Foreskin keratinocyte (primary cell): ENCODE measurements at places on chromosomes 5 and 9.
A peak's percentile ranks its signal among the peaks of the same experiment; 100 is the strongest.

DNA sequence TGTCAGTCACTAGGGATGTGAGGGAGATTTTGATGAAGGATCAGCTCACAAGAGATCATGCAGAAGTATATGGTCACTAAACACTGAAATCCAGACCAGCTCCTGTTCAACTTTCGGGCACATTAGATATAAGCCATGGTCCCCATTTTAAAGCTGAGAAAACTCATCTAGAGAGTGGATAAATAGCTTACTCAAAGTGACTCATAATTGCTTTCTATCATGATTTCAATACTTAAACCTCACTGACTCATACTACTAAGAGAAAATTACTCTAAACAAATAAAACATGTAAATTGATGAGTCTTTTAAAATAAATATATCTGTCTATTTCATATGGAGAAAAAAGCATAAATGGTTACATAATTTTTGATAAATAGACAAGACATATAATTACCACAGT lies 567.7 kb downstream of the TLR4 start:
- DNase-seq: no peak

DNA sequence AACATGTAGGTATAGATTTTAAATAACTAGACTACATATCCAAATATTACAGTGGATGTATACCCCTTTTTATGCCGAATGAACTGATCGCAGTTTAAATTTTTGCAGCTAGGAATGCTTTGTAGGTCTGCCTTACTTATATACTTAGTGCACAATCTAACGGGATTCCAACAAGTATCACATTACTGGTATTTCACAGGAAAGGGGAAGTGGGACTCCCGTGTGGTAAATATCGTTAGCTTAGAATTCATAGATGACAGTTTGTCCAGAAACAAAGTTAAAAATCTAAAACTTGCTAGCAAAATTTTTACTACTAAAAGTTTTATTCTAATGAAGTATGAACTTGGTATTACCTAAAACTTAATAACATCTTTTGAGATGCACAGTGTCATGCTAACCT lies 193.5 kb upstream of the TLX3 start:
- DNase-seq: no peak

DNA sequence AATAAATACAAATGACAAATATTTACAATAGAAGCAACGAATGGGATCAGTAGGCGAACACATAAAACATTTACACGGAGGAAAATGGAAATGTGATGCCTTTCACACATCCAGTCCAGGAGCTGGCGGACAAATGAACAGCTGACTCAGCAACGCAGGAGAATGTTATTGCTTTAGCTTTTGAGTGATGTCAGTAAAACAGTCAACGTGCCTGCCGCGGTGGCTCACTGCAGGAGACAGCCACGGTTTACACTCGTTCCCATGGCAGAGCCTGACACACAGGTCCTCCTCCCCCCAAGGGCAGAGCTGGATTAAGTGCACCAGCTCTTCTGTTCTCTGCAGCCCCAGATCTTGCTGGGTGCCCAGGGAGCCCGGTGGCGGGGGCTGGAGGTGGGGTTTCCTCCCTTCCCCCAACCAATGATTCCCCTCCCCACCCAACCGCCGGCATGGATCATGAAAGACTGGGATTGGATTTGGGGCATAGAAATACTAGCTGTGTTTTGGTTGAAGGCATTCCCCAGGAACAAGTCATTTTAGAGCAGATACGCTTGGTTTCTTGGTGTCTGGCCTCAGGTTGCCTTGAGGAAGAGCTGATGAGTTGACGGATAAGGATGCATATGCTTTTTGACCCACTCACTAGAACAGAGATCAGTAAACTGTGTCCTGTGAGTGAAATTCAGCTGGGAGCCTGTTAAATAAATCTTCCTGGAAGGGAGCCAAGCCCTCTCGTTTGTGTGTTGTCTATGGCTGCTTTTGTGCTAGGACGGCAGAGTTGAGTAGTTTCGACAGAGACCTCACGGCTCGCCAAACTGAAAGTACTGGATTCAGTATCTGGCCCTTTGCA lies 12.5 kb downstream of the STC2 start:
- DNase-seq: peak; percentile 89

- DNase-seq: no peak
These were observed 1.2 kb upstream of the RFK start for GRCh38 chr9:76395381-76395780.

DNA sequence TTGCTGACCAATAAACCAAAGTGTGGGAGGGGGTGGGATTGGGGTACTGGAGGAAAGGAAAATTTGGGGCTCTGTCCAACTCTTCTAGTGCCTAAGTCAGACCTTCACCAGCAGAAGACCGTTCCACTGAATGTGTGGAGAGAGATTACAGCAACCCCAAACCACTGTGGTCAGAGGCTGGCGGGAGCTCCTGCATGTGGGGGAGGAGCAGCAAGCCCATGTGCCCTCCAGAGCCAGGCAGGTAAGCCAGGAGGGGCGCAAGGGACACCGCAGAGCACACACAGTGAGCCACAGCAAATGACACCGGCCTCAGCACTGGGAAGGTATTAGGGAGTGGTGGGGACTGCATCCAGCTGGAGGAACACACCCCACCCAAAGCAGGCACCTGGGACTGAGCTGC lies 62.9 kb downstream of the SMIM23 start:
- DNase-seq: no peak

GRCh38 chr5:39569857-39570256 lies 145.1 kb upstream of the DAB2 start:
- no peak for DNase-seq

GRCh38 chr5:15722305-15722704 lies 222.3 kb downstream of the FBXL7 start:
- no peak for DNase-seq

GRCh38 chr5:111682121-111682520 lies 74.9 kb downstream of the NREP start:
- DNase-seq: no peak

DNA sequence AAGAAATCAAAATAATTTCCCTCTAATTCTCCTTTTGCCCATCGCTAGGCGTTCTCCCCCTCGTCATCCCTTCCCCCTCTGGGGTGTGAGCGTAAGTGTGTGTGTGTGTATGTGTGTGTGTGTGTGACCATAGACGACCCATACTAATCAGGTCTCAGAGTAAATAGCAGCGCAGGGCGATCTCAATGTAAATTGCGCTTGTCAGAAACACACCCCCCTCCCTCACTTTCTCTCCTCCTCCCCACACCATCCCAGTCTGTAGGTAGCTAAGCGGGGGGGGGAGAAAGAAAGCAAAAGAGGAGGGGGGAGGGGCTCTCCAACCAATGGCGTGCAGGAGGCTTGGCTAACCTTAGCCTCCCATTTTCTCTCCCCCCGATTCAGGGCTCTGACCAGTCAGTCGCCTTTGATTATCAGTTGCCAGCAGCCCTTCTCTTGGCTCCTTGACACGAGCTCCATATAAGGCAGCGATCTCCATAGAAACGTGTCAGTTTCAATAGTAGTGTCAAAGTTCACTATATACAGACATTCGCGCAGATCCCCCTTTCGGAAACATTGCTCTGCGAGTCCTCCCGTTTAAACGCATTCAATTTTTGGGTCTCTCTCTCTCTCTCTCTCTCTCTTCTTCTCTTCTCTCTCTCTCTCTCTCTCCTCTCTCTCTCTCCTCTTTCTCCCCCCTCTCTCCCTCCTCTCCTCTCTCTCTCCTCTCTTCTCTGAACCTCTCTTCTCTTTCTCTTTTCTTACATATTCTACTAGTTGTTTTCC lies at the start of gene NR2F1:
Gene NR2F1 (plus strand): TSS at position 546 of the 762 bp plus-strand sequence. CDS start 1,802 bp downstream, outside the sequence.
- DNase-seq: no peak

- DNase-seq: peak; percentile 40
These were observed 3.2 kb upstream of the FBXO4 start for GRCh38 chr5:41921874-41922273.

DNA sequence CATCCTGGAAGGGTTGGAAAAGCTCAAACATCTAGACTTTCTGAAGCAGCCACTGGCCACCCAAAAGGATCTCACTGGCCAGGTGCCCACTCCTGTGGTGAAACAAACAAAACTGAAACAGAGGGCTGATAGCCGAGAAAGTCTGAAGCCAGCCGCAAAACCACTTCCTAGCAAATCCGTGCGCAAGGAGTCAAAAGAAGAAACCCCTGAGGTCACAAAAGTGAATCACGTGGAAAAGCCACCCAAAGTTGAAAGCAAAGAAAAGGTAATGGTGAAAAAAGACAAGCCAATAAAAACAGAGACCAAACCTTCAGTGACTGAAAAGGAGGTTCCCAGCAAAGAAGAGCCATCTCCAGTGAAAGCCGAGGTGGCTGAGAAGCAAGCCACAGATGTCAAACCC lies 87.6 kb downstream of the MAP1B start:
- DNase-seq: no peak

DNA sequence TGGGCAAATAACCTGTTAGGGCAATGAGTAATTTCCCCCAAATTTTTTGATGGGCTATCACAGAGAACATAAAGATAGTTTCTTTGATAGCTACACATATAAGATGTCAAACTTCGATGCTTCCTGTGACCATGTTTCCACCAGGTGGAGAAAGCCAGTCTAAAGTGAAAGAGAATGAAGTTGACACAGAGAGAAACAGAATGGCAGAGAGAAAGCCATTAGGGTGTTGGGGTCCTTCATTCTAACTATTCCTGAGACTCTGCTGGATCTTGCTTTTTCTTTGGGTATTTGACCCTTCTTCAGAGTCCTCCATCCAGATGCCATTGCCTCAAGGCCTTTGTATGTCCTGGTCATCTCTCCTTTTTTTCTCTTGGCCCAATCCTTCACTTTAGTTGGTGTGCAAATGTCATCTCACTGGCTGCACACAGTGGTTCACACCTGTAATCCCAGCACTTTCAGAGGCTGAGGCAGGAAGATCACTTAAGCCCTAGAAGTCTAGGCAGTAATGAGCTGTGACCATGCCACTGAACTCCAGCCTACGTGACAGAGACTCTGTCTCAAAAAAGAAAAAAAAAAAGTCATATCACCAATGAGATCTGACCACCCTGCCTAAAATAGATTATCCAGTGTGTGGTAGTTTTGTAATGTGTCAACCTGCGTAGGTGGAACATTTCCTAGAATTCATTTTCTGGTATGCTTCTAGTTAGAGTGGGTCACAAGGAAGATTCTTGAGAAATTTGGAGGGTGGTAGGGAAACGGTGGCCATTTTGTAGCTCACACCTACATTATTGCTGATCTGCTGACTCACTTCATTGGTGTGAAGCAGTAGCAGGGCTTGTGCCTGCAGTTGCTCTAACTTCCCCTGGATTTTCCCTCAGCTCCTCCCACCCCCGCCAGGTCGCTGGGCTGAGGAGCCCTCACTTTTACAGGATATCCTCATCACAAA lies 20.8 kb upstream of the KIF2A start:
- DNase-seq: no peak

- DNase-seq: no peak
These were observed 2.9 kb upstream of the EPB41L4B start for GRCh38 chr9:109323771-109324170.

DNA sequence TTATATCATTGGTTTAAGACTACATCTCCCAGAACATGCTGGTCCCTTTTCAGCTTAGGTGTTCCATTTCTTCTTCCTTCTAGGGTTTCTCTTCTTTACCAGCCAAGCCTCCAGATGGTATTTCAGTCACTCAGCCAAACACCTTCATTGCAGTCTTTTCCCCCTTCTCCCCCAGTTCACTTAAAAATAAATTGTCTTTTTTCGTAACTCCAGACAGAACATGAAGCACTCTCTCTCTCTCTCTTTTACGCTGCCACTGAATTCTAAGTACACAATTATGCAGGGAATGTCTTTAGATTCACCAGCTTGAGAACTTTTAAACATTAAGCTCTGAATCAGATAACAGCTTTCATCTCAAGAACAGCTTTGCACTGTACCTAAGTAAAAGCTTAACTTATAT lies 419.7 kb upstream of the BRINP1 start:
- no peak for DNase-seq

DNA sequence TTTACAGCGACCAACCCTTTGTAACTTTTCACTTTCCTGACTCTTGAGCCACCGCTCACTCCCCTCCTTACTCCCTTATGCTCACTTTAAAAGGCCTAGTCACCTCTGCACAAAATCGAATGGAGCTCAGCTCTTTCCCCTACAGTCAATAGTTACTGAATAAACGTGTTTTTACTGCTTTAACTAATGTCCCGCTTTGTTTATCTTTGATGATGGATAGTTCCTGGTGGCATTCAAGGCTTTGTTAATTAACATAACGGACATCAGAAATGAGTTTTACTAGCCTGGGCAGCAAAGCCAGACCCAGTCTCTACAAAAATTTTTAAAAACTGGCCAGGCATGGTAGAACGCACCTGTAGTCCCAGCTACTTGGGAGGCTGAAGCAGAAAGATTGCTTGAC lies 5.0 kb downstream of the SERINC5 start:
- DNase-seq: no peak

DNA sequence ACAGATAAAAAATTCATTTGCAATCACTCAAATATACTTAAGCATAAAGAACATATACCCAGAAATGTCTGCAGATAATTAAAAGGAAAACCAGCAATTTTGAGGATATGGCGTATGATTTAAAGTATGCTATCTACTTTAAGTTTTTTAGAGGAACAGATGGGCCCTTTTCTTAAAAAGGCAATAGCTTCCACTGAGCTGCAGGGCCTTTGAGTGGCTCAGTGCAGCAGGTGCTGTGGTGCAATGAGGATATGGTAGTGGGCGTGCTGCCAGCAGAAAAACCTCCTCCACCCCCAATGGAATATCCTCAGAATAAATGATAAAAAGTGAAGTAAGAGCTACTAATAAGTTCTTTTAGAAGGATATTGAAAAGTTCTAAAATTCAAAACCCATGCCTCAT lies 814.5 kb downstream of the MTRR start:
- DNase-seq: no peak

- DNase-seq: no peak
These were observed 75.8 kb upstream of the IER5L start for GRCh38 chr9:129253803-129254381.

- DNase-seq: no peak
These were observed 4.4 kb upstream of the ZDHHC12 start for GRCh38 chr9:128728298-128728697.

- peak; percentile 9 for DNase-seq
These were observed 297.6 kb downstream of the CDH10 start for GRCh38 chr5:24347158-24347557.

DNA sequence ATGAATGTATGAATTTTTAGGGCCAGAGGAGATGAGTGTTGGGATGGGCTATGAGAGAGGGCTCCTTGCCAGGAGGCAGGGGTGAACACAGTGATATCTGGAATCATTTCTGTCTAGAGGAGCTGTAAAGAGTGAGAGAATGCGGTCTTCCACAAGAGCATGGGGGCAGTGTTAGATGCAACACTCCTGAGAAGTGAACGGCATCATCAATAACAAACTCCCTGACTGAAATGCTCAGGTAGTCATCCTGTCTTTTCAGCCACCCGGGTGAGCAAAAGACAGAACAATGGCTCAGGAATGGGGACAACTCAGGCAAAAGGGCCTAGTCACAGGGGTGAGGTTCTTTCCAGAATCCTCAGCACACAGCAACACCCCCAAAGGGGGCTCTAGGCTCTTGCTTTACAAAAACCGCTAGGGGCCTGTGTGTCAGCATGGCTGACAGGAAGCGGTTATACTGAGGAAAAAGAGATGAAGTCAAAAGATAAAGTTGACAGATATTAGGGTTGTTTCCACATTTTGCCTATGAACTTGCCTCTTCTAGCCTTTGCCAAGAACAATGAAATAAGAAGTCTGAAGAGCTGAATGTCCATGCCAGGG lies 104.6 kb upstream of the LRRTM2 start:
- DNase-seq: no peak

- DNase-seq: peak; percentile 13
These were observed at the start of gene ARL14EPL for GRCh38 chr5:116032094-116032517. Gene ARL14EPL (plus strand): TSS chr5:116032472. CDS start chr5:116051466, 18,994 bp downstream.
